CD4-positive, alpha-beta T cell (primary cell): ENCODE measurements at places on chromosomes 1 and 21. TPM values are rescaled to one million over a fixed set of nuclear protein-coding genes. Genes with fewer than 3 reads are reported as not detected.

GRCh38 chr21:28018741-28019669 lies 973.7 kb downstream of the LTN1 start:
- DNase-seq = no peak

DNA sequence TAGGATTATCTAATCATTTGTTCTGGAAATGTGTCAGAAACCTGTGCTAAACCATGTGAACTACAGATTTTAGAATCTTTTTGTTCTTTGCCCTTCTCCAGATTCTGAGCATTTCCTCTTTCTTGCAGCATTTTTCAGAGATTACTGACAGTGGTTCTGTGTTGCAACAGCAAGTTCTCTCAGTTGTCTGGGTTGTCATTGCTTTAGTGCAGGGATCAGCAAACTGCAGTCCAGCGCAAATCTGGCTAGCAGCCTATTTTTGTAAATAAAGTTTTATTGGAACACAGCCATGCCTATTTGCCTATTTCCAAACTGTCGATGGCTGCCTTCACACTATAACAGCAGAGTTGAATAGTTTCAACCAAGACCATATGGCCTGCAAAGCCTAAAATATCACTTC lies 66.3 kb upstream of the LRRC8D start:
- no peak for DNase-seq

DNA sequence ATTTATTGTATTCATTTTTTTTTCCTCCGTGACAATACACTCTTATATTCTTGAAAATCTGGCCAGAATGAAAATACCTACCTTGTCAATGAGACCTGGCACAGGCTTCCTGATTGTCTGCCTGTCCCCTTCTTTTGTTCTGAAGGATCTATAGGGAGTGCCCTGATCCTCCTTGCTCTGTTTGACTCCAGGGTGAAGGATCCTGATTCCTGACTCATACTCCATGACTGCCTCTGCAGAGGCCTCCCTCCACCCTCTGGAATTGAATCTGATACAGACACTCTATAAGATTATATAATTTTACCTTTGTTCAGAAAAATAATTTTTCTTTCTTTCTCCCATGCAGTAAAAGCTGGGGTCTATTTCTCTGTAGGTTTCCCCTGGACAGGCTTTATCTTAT lies 116.2 kb downstream of the HMCN1 start:
- no peak for DNase-seq

GRCh38 chr1:186009039-186009737 lies 275.0 kb downstream of the HMCN1 start:
- no peak for DNase-seq

GRCh38 chr1:181583598-181583997 lies 100.3 kb downstream of the CACNA1E start:
- no peak for DNase-seq

DNA sequence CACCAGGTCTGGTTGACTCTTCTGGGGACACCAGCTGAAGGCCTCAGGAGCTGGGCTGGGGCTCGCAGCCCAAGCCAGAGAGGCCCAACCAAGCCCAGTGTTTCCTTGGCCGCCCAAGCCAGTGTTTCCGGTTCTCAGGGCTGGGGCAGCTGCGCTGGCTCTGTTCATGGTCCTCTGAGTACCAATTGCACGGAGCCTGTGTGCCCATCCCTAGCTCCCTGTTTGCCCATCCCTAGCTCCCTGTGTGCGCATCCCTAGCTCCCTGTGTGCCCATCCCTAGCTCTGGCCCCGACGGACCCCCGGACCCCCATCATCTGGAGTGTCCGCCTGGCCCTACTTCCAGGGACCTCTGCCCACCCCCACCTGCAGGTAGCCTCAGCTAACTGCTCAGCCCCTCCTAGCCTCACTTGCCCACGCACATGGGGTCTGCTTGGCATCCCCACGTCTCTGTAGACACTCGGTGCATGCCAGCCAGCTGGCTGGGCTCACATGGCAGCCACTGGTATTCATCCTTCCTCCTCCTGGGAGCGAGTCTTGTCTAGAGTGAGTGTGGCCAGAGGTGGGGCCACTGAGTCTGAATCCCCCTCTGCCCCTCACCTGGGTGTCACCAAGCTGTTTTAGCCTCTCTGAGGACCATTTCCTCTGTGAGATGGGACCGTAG lies 64.0 kb downstream of the WNT9A start:
- no peak for DNase-seq

DNA sequence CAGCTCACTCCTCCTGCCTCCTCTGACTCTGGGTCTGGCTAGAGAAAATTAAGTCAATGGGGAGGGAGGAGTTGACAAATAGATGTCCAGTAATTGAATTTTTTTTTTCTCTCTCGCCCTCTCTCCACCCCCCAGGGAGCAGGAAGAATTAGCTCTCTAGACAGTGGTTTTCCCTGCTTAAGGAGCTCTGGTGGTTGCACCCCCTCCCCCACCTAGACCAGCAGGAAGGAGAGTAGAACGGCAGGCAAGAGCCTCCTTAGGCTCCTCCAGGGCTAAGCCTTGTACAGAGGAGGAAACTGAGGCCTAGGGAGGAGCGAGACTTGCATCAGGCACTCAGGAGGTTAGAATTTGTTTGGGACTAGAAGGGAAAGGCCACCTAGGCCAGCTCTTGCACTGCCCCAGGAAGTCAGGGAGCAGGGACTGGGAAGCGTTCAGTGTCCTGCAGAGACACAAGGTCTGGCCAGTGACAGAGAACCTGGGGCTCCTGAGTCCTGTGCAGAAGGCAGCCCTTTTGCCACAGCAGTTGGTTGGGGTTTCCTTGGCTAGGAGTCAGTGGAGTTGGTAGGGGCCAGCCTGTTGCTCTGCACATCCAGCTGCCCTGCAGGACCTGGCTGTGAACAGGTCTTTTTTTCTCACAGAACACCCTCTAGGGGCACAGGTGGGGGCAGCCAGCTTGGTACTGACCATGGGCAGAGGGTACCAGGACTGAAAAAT lies 49.5 kb upstream of the ACOT11 start:
- DNase-seq = no peak

GRCh38 chr1:178362747-178363146 lies 134.0 kb downstream of the CLEC20A start:
- no peak for DNase-seq

DNA sequence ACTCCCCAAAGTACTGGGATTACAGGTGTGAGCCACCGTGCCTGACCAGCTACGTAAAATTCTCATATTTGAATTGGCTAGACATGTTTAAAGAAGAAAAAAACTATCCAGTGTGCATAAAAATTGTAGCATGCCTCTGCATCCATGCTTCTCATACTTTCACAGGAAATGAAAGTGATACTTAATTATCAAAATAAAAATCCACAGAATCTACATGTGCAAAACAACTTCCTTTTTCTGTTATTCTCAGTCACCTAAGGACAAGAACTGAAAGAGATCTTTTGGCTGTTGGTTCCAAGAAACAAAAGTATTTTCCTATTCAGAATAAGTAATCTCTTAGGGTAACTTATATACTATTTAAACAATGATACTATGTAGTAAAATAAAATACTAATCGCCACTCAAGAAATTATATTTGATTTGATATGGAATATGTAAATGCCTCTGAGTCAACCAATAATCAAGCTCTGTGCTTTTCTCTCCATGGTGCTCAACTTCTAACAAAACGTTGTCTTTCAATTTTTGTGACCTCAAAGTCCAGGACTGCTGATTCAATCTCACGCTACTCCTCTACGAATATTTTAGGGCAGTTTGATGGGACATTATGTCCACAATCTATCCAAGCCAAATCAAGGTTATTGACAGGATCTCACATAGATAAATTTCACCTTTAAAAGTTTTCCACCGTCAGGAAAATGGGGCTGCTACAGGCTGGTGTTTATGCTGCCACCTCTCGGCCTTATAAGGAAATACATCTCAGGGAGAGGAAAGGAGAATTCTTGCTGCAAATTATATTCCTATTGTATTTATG lies 102.7 kb downstream of the ZNF281 start:
- DNase-seq = no peak

DNA sequence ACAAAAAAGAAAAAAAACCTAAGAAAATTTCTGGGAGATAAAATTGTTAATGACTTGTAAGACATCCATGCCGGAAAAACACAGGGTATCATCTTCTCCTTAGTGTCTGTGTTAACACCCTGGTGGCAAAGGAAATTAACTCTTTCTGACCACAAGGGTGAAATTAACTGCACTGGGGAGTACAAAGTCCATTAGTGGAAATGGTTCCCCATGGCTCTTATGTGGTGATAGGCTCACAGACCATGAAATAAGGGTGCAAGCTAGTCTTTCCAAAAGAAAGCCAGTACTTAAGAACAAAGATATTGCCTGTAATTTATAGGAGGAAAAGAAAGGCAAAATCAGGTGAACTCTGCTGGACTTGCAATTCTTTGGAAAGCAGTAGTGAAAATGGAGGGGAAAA lies 185.4 kb downstream of the LRRIQ3 start:
- no peak for DNase-seq

GRCh38 chr1:185912504-185912903 lies 178.3 kb downstream of the HMCN1 start:
- no peak for DNase-seq

DNA sequence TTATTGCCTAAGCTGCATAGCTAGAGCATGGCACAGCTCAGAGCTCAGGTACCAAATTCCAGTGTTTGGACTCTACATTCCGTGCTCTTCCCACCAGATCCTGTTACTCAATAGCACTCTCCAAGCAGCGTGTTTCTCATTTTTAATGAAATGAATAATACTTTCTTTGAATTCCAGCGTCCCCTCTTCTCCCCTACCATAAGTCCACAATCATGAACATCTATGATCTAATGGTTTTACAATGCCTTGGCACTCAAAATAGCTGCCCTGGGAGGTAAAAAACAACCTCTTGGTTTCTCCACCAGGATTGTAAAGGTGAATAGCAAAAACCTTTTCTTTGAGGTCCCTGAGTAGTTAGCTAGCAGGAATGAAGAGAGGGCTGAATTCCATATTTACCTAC lies 480.0 kb upstream of the PKN2 start:
- no peak for DNase-seq

GRCh38 chr21:38448671-38449385 lies 49.4 kb downstream of the ERG start:
- no peak for DNase-seq

GRCh38 chr1:236315518-236315917 lies 33.8 kb upstream of the ERO1B start:
- DNase-seq = no peak

DNA sequence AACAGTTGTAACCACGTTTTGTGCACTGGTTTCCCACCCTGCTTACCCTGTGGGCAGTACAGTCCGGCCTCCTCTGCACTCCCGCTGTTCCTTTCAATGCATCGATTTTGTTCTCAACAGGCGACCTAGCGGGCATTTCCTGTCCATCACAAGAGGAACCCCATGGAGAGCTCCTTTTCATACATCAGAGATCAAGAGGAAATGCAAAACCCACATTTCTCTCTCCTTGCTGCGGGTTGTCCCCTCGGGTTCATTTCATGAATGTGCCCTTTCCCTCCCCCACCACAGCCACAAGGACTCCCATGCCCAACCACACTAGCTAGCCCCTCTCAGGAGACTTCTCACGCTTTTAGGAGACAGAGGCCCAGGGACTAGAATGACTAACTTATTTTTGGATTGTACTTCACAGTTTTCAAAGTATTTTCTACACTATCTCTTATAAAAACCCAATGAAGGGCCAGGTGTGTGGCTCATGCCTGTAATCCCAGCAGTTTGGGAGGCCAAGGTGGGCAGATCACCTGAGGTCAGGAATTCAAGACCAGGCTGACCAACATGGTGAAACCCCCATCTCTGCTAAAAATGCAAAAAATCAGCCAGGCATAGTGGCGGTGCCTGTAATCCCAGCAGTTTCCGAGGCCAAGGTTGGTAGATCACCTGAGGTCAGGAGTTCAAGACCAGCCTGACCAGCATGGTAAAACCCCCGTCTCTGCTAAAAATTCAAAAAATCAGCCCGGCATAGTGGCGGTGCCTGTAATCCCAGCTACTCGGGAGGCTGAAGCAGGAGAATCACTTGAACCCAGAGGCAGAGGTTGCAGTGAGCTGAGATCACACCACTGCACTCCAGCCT lies 18.4 kb downstream of the ATP1A4 start:
- DNase-seq = no peak

GRCh38 chr1:227885648-227886502 lies 61.9 kb downstream of the WNT9A start:
- DNase-seq = peak; percentile 35

DNA sequence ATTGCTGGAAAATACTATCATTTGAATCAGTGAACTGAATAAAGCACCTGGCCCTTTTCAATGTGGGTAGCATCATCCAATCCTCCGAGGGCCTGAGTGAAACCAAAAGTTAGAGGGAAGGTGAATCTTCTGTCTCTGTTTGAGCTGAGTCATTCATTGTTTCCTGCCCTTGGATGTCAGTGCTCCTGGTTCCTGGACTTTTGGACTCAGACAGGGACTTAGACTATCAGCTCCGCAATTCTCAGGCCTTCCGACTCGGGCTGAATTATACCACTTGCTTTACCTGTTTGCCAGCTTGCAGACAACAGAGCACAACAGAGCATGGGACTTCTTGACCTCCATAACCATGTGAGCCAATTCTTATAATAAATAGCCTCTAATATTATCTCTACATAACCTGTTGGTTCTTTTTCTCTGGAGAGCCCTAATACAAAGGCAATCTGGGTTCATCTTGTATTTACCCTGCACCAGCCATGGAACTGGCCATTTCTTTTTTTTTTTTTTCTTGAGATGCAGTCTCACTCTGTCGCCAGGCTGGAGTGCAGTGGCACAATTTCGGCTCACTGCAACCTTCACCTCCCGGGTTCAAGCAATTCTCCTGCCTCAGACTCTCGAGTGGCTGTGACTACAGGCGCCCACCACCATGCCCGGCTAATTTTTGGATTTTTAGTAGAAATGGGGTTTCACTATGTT lies 19.2 kb upstream of the VASH2 start:
- no peak for DNase-seq

DNA sequence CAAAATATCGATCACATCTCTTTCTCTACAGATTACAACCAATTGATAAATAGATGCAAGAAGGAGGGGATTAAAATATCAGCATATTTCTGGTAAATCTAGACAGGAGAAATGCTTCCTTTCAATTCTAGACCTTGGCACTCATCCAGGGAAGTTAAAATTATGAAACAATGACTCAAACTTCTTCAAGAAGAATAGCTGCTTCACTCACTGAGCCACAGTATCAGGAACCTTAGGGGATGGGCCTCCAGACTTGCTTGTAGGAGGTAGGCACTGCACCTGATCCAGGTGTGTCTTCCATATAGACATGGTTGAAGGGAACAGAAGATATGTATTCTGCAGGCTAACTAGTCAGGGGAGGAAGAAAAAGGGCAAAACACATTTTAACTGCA lies 9.8 kb downstream of the SLAMF7 start:
- DNase-seq = no peak

Gene PRDX6
- total RNA-seq = 101 TPM

Gene GUCA2A
- not detected for total RNA-seq

Gene FLG
- not detected for total RNA-seq

Gene HSD3B1
- total RNA-seq = not detected

Gene CNR2
- not detected for total RNA-seq

Gene PLPPR5
- total RNA-seq = not detected

Gene PRAMEF14
- not detected for total RNA-seq

Gene RAP1GAP
- 0.20 TPM for total RNA-seq

Gene CHI3L1
- total RNA-seq = not detected
